ENCODE measurements at places on chromosomes 12 and 14.

- DNase-seq, result no peak
Measured at GRCh38 chr14:75120541-75121291, 6.1 kb downstream of the NEK9 start.

DNA sequence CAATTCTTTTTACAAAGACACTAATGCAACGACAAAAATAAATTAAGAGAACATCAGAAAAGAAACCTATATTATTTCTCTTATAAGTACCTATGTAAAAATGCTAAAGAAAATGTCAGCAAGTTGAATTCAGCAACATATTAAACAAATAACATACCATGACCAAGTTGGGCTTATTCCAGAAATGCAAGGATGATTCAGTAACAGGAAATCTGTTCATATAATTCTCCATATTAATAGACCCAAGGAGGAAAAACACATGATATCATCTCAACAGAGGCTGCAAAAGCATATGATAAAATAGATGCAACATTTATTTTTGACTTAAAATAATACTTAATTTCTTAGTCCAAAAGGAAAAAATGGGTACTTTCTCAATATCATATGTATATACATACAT, 25.1 kb upstream of the GPHB5 start:
- no peak for DNase-seq

DNA sequence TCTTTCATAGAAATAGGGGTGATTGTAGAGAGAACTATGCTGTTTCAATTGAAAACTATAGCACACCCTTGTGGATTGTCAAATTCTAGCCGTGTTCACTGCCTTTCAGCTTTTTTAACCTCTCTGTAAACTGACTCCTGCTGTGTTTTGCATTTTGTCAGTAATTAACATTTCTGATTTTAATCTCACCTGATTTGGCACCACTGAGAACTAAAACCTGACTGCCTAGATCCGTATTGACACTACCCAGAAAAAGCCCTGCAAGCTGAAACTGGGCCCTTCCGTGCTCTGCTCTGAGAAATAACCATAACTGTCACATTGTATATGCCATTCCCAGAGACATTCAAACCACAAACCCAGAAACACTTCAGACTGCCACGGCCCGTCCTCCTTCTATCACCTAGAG, 26.6 kb upstream of the ETV6 start:
- no peak for DNase-seq

DNA sequence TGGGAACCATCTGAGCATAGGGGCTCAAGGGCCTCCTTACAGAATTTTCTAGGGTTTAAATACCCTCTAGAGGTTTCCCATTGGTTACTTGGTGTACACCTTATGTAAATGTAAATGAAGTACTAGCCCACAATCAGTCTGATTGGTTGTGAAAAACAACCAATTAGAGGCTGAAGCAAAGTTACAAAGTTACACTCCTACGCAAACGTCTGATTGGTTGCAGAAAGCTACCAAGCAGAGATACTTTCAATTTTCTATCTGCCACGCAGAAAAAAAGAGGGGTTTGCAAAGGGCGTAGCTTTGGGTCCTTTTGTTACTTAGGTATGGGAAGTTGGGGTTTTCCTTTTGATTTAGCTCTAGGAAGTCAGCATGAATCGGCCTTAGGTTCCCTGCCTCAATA, 1.8 kb upstream of the TMEM19 start:
- no peak for DNase-seq

DNA sequence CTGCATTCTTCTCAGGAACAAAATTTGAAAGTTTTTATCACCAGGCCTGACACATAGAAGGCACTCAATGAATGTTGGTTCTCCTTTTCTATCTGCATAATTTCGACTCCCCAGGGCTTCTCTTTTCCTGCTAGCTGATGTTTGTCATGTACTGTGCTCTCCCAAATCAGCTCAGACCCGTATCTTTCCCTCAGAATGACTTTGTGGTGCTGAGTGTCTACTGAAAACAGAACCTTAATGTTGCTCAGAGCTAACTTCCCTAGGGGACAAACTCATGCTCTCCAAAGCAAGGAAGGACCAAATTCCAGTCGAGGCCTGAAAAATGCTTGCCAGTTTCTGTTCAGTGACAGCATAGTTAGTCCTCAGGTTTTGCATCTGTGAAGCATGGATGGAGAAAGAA, 1.9 kb downstream of the ARHGDIB start:
- DNase-seq, result no peak

GRCh38 chr14:46747001-46747652, 95.5 kb upstream of the RPL10L start:
- no peak for DNase-seq

DNA sequence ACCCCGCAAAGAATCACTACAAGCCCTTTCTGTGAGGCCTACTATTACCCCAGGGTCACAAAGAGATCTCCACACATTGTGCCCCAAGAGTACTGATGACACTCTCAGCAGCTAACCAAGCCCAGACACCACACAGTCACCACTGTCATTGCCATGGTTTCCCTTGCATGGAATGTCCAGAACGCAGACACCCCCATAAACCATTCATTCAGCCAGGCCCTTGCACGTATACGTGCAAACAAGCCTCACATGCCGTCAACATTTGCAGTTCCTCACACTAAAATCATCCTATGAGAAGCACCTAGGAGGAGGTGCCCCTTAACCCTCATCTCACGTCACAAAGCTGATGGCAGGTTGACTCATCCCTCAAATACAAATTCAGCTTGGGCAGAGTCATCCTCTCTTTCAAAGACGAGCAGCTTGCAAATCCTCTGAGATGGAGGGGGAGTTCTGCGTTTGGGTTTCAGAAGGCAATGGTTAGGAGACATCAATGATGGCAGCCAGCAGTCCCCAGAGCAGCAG, 17.1 kb upstream of the KRT77 start:
- no peak for DNase-seq

DNA sequence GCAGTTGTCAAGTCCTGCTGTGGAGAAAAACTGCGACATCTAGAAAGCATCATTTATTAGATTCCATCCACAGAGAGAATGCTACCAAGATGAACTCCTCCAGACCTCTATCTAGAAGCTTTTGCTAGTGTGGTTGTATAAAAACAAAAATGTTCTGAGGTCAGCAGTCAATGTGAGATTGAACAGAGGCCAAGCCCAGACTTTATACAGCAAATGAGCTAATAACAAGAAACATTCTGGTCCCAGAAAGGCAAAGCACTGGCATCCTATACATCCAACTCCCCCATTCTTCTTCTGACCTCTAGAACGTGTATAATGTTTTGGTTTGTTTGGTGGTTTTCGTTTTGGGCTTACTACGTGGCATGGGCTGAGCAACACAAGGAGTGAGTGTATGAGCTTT, 26.7 kb upstream of the RIN3 start:
- no peak for DNase-seq

DNA sequence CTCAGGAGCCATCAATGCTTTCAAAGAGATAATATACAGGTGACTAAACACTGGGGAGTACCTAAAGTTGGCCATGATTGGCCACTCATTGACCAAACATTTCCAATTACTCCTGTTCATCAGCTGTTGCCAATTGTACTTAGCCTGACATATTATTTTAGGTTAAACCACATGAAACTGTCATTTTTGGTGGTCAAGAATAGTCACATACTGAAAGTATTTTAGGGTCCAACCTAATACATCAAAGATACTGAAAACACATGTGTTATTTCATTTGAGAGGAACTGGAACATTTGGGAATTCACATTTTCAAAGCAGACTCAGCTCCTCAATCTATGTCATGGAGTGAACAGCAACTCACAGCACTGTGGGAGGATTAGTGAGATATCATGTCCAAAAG, 63.9 kb upstream of the KCNA5 start:
- DNase-seq, result no peak

GRCh38 chr14:65019944-65020566, 33.4 kb downstream of the FNTB start:
- DNase-seq, result peak; percentile 59

DNA sequence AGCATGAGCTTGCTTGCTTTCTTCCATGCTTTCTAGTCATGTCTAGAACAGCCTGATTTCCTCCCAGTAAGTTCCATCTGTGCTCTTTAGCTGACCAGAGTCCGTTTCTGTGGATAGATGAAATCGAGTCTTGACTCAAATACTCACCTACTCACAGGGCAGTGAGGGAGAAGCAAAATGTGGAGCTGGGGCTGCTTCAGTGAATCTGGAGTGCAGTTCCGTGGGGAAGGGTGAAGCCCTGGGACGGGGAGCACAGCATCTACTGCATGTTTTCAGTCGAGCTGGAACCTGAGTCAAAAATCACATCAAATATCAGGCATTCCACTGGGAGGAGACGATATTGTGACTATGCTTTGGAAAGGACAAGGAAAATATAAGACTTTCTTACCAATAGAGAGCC, 70.3 kb upstream of the PRMT8 start:
- DNase-seq, result no peak

GRCh38 chr12:69330475-69331473, 17.4 kb upstream of the LYZ start:
- DNase-seq, result peak; percentile 38

DNA sequence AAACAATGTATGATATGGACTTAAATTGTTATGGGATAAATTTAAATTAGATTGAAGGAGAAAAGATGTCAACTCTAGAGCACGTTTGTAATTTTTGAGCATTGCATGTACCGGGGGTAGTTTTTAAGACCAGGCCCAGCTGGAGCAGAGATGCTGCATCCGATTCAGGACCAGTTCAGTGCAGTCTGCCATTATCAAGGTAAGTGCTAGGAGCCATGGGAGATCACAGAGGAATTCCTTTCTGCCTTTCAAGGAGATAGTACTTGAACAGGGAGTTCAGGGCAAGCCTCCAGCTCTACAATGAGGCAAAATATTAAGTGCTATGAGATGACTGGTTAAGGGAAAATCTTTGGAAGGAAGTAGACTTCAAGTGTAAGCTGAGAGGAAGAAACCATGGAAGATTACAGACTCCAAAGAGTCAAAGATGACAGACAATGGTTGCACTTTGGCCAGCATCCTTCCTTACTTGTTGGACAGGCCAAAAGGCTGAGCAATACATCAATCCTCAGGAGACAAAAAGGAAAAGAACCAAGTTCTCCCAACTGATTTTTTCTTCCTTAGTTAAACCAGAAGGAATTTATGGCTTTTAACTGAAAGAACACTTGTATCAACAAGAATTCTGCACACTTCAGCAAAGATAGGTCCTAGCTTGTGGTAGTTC, 113.2 kb upstream of the HIF1A start:
- DNase-seq, result no peak

GRCh38 chr14:52002542-52002941, 13.2 kb downstream of the RTRAF start:
- DNase-seq, result no peak

DNA sequence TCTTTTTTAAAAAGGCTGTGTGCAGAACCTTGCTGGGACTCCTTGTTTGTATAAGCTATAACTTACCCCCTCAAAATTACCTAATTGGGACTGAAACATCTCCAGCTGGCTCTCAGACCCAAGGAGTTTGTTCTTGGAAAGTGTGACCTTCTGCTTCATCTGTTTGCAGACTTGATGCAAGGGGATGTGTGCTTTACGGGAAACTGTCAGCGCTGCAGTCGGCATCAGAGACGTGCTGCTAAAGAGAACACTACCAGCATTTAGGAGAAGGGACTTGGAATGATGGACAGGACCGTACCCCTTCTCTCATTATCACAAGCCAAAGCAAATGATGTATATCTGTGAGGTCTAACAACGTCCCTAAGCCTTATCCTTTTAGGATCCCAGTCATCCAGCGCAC, 174.2 kb upstream of the PARP11 start:
- no peak for DNase-seq

DNA sequence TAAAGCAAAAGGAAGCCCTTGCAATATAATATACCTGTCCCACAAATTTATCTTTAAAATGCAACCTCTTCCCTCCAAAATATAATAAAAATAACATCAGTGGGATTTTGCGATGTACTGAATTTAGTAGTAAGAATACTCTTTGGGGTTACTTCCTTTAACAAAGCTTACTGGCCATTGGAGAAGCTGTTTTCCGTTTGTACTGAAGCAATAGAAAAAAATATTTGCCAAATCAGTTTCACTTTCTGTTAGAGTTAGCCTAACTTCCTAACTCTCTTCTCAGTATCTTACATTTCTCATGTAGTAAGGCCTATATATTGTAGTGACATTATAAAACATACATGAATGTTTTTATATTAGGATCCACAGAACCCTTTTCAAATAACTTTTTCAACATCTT, 3.7 kb downstream of the MAX start:
- no peak for DNase-seq

DNA sequence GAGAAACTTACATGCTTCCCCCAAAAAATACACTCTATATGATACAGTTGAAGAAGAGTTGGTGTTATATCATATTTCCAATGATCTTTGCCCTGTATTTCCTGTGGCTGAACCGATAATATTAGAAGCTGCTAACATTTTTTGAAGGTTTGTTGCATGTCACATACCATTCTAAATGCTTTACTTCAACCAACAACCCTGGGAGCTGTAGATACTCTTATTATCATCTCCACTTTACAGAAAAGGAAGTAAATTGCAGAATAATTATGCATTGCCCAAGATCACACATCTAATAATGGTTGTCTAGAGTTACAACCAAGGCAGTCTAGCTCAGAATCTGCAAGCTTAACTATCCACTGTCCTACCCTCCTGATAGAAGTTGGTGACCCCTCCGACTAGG, 182.8 kb downstream of the NUAK1 start:
- no peak for DNase-seq

GRCh38 chr12:53062011-53062961, 12.4 kb downstream of the TNS2 start:
- DNase-seq, result no peak

DNA sequence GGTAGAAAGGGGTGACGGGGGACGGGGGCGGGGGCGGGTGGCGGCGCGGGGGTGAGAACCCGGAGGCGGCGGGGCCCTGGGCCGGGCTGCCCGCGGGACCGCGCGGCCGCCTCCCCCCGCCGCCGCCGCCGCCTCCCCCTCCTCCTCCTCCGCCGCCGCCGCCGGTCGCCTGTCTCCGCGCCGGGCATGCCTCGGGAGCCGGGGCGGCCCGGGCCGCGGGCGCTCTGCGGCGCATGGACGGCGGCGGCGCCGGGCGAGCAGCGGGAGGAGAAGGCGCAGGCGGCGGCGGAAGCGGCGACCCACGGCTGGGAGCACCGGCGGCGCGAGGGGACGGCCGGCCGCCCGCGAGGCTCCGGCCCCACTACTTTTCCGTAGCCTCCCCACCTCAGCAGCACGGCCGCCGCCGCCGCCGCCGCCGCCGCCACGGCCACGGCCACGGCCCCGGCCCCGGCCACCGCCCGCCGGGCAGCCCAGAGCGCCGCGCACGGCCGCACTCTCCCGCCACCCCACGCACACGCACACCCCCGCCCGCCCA, at the start of gene NPAS3:
Gene NPAS3 (plus strand): TSS at position 161 of the 535 bp plus-strand sequence.
- DNase-seq, result no peak

DNA sequence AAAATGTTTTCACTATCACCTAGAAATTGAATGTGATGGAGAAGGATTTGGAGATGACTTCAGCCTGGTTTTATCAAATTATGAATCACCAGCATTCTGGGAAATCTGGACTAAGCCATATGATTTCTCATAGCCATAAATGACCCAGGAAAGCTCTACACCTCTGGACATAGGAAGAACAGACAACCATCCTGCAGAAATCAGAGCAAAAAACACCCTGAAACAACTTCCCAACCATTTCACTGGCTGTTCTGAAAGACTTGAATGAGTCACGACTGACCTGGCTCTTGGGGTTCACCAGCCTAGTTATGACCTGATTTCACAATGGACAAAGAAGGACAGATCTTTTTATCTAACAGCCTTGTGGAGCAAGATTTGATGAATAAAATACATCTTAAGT, 123.8 kb downstream of the KCNH5 start:
- DNase-seq, result no peak
